ENCODE measurements at places on chromosomes 4 and X.

DNA sequence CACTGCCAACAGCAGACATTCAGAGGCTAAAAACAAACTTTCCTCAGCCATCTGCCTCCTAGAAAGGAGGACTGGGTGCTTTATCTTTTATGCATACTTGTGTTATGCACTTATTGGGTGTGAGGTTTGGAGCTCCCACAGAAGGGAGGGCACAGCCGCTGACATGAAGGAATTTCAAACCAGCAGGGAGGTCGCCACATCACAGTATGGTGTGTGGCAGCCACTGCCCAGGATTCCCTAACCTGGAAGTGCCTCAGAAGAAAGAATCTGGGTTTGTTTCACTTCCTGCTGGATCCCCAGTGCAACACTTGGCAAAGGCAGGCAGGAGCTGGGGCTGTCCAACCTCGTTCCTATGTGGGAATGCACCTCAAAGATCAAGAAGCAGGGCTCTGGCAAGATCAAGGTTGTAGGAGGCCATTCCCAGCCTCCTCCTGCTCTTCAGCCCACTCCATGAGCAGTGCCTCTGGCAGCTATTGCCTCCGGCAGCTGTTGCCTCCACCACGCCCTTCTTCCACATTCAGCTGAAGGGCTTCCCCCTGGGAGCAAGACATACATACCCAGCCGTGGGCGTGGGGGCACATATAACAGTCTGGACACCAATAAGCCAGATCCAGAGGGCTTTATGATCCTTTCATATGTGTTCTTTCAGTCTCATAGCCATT lies 109.0 kb upstream of the MAMLD1 start:
- DNase-seq: no peak

DNA sequence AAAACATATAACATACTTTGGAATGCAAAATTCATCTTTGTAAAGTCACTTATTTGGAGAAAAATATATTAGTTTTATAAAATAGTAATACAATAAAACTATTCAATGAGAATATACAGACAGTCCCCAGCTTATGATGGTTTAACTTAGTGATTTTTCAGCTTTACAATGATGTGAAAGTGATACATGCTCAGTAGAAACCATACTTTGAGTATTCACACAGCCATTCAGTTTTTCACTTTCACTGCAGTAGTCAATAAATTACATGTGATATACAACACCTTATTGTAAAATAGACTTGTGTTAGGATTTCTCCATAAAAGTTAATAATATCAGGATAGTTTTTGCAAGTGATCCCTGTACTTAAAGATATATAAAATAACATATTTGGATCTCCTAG lies 436.0 kb downstream of the CENPC start:
- DNase-seq: no peak

DNA sequence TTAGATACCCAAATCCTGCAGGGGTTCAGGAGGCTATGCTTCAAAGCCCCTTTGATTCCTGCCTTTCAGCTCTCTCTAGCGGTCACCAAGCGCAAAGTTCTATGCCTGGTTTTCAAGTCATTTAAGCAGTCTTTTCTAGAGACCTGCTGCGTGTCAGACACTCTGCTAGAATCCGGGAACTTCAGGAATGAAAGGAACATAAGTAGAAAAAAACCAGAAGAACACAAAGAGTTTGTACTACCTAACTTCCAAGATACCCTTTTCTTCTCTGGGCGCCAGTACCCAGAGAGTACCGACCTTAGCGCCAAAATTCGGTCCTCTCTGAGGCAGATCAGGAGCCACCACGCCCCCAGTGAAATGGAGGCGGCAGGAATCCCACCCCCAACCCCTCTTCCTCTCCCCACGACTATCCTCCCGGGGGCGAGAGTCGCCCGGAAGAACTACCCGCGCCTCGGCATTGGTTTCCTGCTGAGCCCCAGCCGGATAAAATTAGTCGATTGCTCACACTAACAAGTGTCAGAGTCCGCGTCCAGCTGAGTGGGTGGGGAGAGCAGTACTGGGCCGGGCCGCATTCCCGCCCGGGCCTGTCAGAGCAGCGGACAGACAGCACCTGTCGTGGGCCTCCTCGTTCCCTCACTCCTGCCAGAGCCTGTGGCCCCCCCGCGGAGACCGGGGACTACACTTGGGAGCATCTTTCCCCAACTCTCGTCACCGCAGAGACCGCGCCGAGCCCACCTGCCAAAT lies 78.8 kb downstream of the RLIM start:
- DNase-seq: peak; percentile 18

DNA sequence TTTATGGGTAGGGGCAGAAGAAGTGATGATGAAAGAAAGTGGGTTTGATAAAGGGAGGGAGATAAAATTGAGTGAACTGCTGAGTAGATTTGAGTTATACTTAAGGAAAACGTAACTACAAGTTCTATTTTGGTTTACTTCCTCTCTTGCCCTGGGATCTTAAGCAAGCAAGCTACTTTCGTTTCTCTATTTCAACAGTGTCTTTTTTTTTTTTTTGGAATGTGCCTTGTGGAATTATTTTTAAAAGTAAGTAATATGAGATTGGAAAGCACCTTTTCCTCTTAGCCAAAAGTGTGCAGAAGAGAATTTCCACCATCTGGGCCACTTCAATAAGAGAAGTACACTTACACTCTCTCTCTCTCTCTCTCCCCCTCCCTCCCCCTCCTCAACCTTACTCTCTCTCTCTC lies 16.0 kb upstream of the C4orf36 start:
- DNase-seq: no peak

DNA sequence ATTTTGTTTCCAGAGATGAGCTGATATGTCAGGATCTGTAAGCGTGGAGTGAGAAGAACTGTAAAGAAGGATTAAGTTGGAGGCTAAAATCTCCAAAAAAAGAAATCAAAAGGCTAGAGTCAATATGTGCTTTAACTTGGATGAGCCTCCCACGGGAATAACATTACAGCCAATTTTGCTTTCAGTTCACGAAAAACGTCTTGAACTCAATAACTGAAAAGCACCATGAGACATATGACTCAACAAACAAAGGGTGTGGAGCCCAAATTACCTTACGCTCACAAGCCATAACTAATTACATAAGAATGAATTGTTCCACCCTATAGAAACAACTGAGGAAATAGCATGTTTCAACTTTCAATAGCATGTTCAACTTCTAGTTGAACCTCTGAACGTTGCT lies 22.3 kb downstream of the TMPRSS11D start:
- DNase-seq: no peak

GRCh38 chrX:13295841-13296240 lies 24.0 kb downstream of the ATXN3L start:
- no peak for DNase-seq
